Transverse colon (tissue), 4 donors: ENCODE measurements at places on chromosomes 5 and 9.

- DNase-seq, result no peak
- H3K4me1 ChIP-seq, result peaks cover 5% of the 10 kb centered on the region
- H3K4me3 ChIP-seq, result no peak overlapping the region
- no peaks in the 10 kb centered on the region for H3K27me3 ChIP-seq
- H3K36me3 ChIP-seq, result no peaks in the 10 kb centered on the region
Measured at GRCh38 chr5:127950707-127951391, 132.7 kb upstream of the SLC12A2 start.

DNA sequence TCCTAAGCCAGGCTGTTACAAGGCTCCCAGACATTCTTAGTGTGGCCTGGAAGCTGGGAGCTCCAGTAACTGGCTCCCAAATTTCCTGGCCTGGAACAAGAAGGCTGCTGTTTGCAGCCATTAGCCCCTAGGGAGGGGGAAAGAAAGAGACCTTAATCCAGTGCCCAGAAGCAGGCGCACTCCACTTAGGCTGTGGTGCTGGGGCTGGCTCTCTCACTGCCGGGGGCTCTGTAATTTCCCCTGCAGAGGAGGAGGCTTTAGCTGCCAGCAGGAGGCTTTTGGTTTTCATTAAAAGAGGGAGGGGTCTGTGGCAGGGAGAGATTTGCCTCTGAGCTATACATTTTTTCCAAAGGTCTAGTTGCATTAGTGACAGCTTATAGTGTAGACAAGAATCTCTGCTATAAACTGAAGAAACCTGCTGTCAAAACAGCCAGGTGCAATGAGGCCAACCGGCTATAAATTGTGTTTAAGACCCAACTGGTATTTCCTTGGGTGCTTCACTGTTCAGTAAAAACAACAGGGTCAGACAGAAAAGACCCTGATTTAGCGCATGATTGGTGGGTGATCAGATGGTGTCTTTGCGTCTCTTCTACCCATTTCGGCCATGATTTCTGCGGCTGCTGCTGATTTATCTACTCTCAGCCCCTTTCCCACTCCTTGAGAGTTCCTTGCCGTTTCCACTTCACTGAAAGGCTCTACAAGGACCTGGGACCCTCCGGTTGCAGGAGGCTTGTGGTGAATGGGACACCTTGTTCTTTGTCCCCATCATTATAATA lies 254.6 kb downstream of the AOPEP start:
- H3K27ac ChIP-seq, result no peak overlapping the region
- H3K4me3 ChIP-seq, result no peak overlapping the region
- DNase-seq, result no peak
- no peaks in the 10 kb centered on the region for H3K36me3 ChIP-seq
- H3K4me1 ChIP-seq, result no peaks in the 10 kb centered on the region

- peak overlapping the region; percentile 90 for H3K27ac ChIP-seq
- H3K4me1 ChIP-seq, result peaks cover 31% of the 10 kb centered on the region
- no peak overlapping the region for H3K4me3 ChIP-seq
- no peaks in the 10 kb centered on the region for H3K36me3 ChIP-seq
- DNase-seq, result no peak
- H3K27me3 ChIP-seq, result no peaks in the 10 kb centered on the region
Measured at GRCh38 chr5:125484272-125484741, 737.9 kb upstream of the ZNF608 start.

DNA sequence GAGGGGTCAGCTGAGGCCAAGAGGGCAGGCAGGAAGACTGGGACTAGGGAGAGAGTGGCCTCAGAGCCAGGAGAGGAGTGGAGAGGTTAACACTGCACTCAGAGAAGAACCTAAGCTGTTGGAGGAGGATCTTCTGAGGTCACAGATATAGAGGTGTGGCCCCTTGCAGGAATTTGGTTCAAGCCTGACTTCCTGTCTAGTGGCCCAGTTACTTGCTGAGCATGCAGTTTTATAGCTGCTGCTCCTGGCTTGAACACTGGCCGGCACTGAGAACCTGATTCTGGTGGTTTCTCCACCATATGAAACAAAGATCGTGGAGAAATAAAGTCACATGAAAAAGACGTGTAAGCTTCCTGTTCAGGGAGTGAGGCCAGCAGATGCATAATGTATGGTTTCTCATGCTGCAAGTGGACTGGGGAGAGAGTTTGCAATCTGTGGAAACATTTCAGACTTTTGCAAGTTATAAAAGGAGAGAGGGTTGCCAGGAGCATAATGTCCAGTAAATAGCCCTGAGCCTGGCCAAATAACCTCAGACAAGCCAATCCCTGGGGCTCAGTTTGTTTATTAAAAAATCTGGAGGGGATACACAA lies 82.6 kb downstream of the GALNT10 start:
- no peak overlapping the region for H3K4me3 ChIP-seq
- peaks cover 22% of the 10 kb centered on the region for H3K4me1 ChIP-seq
- no peaks in the 10 kb centered on the region for H3K36me3 ChIP-seq
- peak overlapping the region; percentile 29 for H3K27ac ChIP-seq
